IMR-90 (cell line): ENCODE measurements at places on chromosomes 12 and 14. TPM values are rescaled to one million over a fixed set of nuclear protein-coding genes. Genes with fewer than 3 reads are reported as not detected.
A peak's percentile ranks its signal among the peaks of the same experiment; 100 is the strongest.

- DNase-seq, result no peak
These were observed 20.8 kb downstream of the TRAFD1 start for GRCh38 chr12:112146123-112146522.

- DNase-seq, result peak; percentile 86
These were observed 27.7 kb upstream of the HIGD1C start for GRCh38 chr12:50924439-50925341.

DNA sequence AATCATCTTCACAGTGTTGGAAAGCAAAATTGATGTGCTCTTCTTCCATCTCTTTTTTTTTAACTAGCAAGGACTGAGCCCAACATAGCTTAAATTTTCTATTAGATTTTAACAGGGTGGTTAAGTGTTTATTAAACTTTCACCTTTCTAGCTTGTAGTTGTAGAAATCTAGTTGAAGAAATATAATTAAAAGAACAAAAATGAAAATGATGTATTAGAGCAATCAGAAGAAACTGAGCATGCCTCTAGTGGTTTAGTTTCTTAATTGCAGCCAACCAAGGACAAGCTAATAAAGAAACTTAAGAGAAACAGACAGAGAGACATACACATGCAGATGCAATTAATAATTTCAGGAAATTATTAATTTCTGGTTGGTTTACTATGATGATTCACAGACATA, 673.0 kb upstream of the LMO3 start:
- no peak for DNase-seq

- no peak for DNase-seq
These were observed 31.7 kb upstream of the FRMD6 start for GRCh38 chr14:51620056-51620455.

- DNase-seq, result peak; percentile 100
These were observed 72.2 kb downstream of the DENND5B start for GRCh38 chr12:31518680-31519227.

GRCh38 chr14:76168531-76168930, 16.8 kb downstream of the GPATCH2L start:
- DNase-seq, result peak; percentile 37

DNA sequence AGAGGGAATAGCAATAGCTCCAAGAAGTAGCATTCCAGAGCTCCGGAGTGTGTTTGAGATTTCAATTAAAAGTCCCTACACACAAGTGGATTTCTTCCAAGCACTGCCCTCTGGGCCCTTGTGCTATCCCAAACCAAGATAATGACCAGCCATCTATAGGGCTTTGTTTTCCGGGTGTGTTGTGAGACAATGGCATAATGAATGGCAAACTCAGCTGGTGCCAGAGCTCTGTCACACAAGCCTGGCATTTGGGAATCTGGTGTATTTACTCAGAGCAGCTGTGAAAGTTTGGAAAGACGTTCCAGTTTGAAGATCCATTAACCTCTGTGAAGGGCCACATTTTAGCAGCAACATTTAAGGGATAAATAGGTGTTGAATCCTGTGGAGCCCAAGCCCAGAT, 61.2 kb upstream of the TMTC2 start:
- DNase-seq, result no peak

GRCh38 chr14:33636716-33637115, 314.2 kb downstream of the EGLN3 start:
- DNase-seq, result no peak

DNA sequence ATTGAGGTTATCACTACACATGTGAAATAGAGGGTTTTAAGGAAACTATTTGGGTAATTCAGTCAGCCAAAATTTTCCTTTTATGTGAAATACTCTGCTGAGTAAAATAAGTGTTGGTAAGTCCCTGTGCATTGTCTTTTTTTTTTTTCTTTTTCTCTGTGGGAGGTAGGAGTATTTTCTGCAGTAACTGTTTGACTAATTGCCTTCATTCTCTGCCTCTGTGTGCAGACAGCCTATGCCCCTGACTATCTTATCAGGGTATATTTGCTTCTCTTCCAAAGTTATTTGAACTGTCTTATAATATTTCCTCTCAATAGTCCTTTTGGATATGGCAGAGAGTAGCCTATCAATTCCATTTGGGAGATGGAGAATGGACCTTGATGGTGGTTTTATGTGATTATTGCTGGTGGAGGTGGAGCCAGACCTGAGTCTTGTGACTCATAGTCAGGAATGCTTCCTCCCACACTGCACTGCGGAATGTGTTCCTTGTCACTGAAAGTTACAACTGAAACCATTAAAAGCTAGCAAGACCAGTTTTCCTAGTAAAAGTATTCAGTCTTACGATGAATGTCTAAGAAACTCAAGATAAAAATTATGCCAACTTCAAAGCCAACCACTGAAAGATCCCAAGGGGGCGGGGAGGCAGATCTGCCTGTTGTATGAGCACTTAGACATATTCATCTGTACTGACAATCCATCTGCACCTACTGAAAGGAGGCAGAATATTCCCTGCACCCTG, 40.9 kb upstream of the STXBP6 start:
- DNase-seq, result peak; percentile 66

DNA sequence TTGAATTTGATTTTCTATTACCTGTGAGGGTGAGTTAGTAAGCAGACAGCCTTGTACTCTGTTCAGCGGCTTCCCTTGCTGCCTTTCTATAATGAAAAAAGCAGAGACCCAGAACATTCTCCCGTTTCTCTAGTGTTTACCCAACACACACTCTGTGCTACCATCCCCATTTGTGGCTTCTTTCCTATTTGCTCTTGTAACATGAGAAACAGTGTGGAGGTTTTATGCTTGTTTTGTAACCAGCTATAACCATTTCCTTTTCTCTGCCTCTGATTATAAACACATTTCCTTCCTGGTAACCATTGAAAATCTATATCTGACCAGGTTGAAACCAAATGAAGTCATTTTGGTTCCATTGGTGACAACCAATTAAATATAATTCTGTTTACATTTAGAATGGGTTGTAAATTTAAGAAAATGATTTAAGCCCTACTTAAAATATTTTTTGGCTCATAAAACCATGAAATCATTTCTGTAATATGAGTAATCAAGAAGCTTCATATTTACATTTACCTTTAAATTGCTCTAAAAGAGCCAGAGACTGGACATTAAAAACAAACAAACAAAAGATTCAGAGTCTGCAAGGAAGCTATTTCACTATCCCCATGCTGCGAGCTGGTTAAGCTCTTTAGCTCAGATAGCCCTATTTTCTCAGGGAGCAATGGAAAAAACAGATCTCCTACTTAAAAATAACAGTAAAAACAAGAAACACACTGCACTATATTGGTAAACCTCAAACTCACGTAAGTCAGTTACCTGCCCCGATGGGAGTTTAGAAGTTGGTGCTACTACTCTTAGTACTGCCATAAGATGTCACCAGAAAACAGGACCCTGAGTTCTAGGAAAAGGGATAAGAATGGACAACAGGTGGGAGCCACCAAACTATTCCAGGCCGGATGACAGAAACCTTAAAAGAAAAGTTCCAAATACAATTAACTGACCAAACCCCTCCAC, 206.5 kb upstream of the EEA1 start:
- DNase-seq, result peak; percentile 57

The NRIP2 gene
- 0.18 and 0.28 TPM in 2 replicates for total RNA-seq

The PCNX4 gene
- 128 and 151 TPM in 2 replicates for total RNA-seq

The TWF1 gene
- 141 and 248 TPM in 2 replicates for total RNA-seq
